ENCODE measurements at places on chromosomes 12 and 14.

- no peak for DNase-seq
Observed at GRCh38 chr12:116524964-116525379, 34.2 kb upstream of the MAP1LC3B2 start.

DNA sequence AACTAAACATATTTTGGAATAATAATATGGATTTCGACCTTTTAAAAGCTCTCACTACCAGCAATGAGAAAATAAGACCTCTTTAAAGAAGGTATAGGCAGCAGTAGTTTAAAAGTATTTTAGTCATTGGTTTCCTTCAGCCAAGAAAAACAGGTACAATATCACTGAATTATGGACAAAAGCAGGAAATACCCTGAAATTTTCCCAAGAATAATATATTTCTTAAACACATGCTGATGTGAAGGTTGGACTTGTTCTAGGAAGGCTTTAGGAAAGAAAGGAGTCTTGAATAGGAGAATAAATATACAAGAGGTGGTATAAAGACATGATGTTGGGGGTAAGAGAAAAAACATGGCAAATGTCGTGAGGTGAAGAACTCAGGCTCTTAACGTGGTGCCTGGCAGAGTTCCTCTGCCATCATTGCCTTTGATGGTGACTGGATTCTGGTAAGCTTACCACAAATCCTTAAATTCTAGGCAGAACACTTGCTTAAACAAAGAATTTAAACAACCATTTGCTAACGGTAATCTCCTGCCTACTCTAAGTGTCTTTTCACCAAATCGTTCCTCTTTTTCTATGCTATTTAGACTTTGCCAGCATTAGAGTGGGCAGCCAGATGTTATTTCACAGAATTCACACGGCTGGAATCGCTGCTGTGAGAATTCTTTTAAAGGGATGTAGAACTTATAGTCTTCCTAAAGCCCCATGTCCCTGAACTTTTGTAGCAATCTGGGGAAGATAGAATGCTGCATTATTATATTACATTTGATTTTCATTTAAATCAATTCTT, 11.9 kb upstream of the NUDT4 start:
- DNase-seq, result no peak

DNA sequence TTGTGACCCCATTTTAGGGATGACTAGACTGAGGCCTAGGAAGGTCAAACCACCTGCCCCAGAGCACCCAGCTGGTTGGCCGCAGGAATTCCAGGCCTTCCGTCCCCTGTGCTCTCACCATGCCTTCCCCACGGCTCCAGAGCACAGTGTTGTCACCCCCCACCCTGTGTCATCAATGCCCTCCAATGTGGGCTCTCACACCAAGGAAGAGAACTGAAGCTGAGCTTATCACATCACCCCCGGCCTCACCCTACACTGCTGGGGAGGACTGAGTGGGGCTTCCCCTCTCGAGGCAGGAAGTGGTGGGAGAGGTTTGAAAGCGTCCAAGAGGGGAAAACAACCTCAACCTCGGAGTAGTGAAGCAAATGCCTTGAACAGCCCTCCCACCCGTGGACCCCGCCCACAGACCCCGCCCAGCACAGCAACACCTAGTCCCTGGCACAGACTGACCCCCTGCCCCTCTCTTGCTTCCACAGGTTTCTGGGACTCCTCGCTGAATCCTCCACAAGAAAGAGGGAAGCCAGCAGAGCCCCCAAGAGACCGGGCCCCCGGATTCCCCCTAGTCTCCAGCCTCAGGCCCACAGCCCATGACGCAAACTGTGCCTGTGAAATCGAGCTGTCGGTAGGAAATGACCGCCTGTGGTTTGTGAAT, 97.2 kb downstream of the LGMN start:
- no peak for DNase-seq

DNA sequence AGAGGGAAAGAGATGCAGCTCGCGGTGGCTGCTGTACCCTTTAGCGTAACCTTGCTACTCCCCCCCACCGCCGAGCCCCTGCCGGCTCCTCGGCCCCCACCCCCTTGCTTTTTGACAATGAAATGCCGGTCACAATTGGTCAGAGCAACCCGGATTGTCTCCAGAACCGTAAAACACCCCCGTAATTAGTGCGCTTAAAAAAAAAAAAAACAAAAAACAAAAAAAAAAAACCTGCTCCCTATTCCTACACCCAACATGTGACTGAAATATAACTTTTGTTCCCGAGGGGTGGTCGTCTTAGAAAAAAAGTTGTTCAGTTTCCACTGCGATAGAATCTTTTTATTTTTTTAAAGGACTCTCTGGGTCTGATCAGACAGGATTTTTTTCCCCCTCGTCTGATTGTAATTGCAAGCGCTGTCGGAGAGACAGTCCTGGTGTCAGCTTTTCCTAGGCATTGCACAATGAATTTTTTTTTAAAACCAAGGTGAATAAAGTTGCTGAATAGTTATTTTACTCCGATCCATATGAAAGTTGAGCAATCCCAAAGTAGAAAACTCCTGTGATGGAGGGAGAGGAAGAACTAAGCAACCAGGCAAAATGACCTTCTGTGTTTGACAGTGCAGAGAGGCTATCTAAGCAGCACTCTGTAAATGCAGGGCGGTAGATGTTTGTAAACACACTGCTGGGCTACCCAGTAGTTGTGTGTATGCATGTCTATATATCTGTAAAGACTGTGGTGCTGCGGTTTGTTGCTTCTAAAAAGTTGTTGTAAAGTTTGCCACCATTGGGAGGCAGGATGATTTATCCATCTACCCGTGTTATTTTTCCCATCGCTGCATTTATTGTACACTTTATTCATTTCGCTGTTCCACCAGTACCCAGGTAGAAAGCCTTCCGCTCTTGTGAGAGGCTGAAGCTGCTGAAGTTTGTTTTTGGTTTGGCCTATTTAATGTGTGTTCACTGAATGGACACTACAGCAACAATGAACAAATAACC, 1.1 kb downstream of the ETV6 start:
- DNase-seq, result peak; percentile 22

DNA sequence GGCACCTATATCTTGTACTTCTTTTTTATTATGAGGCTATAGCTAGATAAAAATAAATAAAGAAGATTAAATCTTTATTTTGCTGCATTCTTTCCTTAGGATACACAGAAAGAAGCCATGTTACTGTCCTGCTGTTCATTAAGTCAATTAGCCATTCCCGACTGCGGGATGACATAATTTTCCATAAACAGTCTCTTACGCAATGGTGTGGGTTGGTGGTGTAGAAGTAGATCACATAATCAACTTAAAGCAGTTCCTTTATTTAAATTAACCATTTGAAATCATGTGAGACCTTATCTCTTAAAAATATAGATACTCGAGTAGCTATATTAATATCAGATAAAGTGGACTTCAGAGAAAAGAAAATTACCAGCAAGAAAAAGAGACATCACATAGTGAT, 40.2 kb downstream of the TAOK3 start:
- DNase-seq, result no peak

- DNase-seq, result no peak
Observed at GRCh38 chr12:4471256-4471655, 25.6 kb upstream of the FGF6 start.

GRCh38 chr12:52644078-52644415, 8.0 kb downstream of the KRT2 start:
- DNase-seq, result no peak

DNA sequence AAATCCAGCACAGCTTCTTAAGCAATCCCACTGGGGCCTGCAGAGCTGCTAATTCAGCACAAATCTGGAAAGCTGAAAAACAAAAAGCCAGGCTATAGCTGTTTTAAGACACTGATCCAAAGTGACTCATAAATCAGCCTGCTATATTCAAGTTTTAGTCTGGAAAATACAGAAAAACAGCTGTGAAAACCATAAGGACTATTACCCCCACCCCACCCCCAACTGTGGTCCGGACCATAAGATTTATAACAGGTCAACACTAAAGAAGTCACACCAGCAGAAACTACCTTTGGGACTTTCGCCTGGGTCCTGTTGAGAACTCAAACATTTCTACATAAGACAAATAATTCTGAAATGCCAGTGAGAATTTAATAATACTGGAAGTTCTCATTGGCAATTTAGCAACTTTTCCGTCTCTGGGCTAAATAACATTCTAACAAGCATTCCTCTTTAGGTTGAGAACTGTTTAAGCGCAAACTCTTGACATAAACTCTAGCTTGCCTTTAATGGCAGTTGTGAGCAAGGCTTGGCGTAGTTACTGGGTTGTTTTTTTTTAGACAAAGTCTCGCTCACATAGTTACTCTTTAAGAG, 3.3 kb downstream of the LRIG3 start:
- no peak for DNase-seq

DNA sequence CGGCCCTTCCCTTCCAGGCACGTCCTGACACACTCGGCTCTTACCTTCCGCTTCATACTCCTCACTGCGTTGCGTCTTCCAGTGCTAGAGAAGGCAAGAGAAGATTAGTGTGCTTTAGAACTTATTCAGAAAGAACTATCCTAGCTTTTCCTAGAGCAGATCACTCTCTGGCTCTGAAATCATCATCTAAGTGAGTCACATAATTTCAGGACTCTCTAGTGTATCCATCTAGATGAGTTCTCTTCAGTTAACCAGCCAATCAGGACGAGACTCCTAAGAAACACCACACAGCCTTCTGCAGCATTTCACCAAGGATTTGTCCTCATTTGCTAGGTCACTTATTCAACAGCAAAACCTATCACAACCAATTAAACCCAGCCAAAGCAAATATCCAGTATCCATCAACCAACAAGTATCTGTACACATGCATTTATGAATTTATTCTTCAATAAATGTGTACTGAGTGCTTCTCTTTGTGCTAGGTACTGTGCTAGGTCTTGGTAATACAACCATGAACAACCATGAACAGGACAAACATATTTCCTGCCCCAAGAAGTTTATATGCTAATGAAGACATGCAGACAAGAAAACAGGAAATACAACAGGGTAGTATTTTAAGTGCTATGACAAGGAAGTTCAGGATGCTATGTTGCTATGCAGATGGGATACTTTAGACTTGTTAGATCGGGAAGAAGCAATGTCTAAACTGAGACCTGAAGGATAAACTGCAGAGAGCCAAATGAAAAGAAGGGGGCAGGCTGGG, 52.1 kb downstream of the NIN start:
- no peak for DNase-seq

DNA sequence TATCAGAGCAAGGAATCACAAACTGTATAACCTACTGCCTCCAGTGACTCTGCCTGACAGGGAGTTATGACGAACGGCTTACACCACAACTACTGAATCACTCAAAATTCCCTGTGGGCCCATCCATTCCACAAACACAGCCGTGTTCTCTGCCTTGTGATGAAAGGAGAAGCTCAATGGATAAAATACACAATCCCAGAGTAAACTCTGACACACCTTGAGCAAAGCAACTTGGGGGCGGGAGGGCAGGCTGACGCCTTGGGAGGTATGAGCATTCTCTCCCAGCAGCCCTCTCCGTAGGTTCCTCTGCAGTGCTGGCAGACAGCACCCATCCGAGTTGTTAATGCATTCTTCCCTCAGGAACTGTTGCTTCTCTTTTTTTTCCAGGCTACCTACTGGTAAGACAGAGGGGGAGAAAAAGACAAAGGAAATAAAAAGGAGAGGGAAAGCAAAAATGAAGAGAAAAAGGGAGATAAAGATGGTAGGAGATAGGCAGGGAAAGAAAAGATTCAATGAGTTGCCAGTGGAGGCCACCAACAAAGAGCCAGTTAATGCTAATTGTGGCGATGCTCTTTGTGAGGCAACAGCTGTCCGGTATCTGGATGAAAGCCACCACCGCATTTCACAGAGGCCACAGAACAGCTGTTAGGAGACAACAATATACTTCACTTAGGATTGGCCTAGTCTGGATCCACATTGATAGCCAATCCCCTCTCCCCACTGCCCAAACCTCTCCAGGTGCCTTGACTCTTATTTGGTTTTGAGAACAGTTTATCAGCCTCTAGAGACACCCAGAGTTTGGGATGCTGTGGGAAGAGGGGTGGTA, 4.7 kb upstream of the DIO2 start:
- no peak for DNase-seq

DNA sequence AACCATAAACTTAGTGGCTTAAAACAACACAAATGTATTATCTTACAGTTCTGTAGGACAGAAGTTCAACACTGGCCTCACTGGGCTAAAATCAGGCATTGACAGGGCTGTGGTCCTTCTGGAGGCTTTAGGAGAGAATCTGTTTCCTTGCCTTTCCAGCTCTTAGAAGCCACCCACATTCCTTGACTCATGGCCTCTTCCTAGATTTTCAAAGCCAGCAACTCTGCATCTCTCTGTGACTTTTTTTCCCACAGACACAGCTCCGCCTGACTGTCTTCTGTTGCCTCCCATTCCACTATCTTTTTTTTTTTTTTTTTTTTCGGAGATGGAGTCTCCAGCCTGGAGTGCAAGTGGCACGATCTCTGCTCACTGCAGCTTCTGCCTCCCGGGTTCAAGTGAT, 11.8 kb upstream of the NFATC4 start:
- no peak for DNase-seq

GRCh38 chr12:66629138-66629870, 49.6 kb downstream of the GRIP1 start:
- DNase-seq, result no peak

- no peak for DNase-seq
Observed at GRCh38 chr14:75452324-75452723, 24.5 kb downstream of the JDP2 start.

DNA sequence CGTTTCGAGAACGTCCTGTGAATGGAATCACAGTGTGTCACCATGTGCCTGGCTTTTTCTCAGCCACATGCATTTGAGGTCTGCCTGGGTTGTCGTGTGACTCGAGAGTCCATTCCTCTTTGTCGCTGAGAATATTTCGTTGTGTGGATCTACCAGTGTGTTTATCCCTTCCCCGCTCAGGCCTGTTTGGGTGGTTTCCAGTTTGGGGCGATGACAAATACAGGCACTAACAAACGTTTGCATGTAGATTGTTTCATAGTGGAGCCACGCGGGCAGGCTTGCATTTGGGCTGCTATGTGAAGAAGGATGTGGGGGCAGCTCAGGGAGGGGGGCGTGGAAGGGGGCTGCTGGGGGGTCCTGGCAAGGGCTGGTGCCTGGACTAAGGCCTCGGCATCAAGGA, 14.1 kb downstream of the RIN3 start:
- no peak for DNase-seq

- no peak for DNase-seq
Observed at GRCh38 chr12:99983456-99984258, 1.1 kb downstream of the ANKS1B start.

GRCh38 chr12:123387508-123388176, 3.7 kb downstream of the KMT5A start:
- peak; percentile 69 for DNase-seq

DNA sequence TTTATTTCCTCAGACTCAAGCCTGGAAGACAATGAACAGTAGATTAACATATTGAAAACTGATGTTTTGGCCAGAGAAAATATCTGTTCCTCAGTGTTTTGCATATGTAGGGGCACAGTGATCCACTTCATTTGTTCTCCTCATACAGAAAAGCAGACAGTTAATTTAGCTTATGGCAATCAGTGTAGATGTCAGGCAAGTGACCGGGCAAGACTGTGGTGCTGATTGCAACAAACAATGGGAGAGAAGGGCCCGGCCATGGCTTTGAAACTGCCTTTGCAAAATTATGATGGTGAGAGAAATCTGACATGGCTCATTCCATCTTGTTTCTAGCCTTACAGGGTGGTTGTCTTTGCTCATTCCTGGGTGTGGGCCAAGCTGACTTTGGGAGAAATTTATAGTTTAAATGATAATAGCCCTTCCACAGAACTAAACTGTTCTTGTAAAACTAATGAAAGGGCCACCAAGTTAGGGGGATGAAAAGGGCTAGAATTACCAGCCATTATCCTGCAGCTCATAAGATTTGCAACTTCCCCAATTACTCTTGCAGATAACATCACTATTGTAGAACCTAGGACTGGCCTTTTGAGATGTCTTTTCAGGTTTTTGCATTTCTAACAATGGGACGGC, 220.3 kb downstream of the KTN1 start:
- DNase-seq, result no peak
